ENCODE measurements at places on chromosomes 6 and 20.
A peak's percentile ranks its signal among the peaks of the same experiment; 100 is the strongest.

DNA sequence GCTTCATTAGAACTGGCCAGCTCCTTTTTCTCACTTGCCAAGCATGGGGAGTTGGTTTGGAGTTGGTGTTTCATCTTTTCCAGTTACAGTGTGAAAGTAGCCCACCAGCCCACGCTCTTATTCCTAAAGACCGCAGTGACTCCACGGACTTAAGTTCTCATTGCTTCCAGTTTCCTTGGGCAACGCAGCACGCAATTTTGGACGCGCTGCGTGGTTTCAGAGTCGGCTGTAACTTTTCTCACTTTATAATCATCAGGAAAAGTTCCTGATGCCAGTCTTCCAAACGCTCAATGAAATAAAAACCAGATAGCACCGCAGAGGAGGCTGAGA, 381 bp upstream of the PEX7 start:
- no peak for DNase-seq

- no peak for DNase-seq
Measured at GRCh38 chr6:100465701-100466409, 1.1 kb upstream of the SIM1 start.

DNA sequence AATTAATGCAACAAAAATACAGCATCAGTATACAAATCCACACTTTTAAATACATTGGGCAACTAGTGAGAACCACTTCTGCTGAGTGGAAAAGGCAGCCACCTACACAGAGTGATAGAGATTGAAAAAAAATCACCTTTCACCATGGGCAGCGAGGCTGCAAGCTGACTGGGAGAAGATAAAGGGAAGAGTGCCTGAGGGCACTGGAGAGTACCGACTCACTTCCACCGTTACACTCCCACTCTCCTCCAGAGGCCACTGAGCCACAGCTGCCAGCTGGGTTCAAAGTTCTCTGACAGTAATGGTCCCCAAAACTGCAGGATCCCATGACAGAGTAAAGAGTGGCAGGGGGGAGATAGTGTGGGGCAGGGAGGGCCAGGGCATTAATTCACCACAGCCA, 24.1 kb downstream of the PXT1 start:
- no peak for DNase-seq

- DNase-seq, result no peak
Measured at GRCh38 chr6:19477563-19477962, 359.6 kb upstream of the ID4 start.

DNA sequence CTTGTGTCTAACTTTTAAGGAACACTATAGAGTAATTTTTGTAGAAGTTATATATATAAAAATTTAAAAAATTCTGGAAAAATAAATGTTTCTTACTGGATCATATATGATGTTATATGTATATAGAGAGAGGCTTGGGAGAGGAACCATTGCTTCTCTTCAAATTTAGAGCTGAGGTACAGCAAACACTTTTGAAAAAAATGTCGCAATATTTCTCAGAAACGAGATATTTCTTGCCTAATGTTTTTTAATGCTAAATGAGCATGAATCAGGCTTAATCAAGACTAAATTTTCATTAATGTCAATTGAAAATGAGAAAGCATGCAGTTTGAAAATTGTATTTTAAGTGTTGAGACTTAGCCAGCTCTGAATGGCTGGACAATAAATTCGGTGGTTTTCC, 2.6 kb downstream of the PKIB start:
- DNase-seq, result no peak

DNA sequence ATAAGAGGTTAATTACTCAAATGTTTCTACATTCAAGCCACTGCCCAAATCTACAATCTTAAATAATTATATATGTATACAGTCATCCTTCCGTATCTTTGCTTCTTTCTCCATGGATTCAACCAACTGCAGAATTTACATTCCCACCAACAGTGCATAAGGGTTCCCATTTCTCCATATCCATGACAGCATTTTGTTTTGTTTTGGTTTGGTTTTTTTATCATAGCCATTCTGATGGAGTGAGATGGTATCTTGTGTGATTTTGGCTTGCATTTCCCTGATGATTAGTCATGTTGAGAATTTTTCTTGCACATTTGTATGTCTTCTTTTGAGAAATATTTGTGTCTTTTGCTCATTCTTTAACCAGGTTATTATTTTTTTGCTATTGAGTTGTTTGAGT, 198.5 kb downstream of the C6orf118 start:
- DNase-seq, result no peak

- no peak for DNase-seq
Measured at GRCh38 chr6:139402876-139403386, 28.5 kb upstream of the CITED2 start.

DNA sequence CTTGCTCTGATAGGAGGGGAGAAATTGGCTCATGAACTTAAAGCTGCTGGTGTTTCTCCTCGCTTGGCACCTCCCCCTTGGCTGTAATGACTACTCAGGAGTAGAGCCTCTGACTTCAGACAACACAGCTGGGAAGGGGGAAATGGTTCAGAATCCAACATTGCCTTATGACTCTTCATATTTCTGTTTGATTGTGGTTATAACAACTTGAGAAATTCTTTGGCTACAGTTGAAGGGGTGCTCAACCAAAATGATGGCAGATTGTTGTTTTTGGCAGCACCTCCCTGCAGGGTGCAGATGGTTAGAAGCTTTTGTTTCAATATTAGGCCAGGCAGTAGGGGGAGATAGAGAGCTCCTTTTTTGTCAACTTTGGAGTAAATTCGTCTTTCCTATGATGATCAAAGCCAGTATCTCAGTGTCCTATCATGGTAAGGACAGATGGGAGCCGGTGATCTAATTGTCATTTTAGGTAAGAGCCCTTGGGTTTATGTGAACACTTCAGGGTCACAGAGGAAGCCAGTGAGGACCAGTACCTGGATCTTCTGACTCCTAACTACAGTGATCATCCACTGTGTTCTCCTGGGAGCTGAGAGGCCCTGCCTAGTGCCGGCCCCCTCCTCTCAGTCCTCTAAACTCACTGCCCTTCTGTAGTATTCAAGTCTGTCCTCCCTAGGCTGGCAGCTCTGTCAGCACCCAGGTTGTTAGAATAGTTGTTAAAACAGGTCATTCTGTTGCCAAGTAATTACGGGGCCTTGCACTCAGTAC, 39.9 kb downstream of the RPRD1B start:
- DNase-seq, result peak; percentile 85

DNA sequence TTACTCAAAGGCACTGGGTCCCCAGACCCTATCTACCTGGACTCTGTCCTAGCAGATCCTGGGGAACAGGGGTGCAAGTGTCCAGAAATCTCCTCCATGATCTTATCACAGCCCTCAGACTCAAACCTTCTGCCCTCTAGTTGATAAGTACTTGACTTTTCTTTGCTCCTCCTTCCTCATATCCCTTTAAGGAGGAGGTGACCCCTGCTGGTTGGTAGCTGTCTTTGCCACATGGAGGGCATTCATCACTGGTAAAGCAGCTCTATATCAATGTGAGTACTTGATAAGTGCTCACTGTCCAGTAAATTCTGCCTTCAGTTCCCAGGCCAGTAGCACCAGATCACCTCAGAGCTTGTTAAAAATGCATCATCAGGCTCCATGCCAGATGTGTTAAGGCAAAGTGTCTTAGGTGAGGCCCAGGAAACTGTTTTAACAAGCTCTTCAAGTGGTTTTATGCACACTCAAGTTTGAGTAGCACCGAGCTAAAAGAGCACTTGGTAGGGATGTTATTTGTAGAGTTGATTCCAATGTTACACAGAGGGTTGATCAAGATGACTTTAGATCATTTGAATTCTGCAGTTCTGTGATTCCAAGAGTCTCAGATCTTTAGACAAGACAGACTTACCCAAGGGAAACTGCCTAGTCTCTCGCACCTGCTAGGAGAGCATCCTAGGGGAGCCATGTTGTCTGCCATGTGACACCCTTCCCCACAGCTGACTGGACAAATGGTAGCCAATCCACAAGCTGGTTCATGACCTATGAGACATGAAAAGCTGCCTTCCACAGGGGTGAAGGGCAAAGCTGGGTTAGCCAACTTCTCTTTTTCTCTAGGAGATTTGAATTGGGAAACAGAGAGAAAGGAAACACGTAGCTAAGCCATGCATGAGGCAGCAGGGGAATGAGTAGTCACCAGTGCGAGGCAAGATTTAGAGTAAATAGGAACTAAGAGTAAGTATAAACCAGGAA, 18.6 kb downstream of the TREML2 start:
- DNase-seq, result no peak

DNA sequence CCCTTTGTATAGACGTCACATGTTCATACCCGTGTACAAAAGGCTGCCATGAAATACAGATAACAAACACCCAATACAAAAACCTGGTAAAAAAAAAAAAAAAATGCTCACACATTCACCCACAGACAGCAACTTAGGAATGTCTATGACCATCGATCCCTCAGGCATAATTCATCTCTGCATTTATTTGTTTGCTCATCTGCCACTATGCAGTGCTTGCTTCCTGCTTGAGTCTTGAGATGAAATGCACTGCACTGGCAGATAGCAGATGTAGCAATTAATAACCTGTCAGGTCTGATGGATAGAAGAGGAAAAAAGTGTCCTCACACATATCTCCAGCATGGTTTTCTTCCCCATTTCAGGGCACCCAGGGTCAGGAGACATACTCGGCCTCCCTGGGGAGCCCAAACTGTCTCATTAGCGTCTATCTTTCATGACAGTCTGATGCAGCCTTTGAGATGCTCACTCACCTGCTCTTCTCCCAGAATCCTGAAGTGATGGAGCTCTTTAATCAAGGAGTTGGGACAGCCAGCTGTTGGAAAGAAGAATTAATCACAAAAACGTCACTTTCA, 295.1 kb upstream of the AGPAT4 start:
- no peak for DNase-seq

GRCh38 chr6:4975506-4975905, 28.3 kb downstream of the RPP40 start:
- DNase-seq, result no peak

DNA sequence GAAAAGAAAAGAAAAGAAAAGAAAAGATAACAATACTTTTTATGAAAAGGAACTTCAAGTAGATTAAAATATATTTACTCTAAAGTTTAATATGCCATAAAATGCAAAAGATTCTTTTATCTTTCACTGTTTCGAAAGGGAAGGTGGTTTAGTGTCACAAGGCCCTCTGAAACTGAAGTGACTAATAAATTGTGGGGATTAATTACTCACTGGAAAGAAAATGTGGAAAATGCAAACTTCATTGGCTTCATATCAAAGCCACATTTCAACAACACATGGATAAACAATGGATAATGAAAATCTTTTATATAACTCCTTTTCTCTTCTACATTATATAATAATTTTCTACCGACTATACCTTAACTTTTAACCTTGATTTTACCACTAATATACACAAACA, 320.5 kb upstream of the RSPO3 start:
- DNase-seq, result no peak

DNA sequence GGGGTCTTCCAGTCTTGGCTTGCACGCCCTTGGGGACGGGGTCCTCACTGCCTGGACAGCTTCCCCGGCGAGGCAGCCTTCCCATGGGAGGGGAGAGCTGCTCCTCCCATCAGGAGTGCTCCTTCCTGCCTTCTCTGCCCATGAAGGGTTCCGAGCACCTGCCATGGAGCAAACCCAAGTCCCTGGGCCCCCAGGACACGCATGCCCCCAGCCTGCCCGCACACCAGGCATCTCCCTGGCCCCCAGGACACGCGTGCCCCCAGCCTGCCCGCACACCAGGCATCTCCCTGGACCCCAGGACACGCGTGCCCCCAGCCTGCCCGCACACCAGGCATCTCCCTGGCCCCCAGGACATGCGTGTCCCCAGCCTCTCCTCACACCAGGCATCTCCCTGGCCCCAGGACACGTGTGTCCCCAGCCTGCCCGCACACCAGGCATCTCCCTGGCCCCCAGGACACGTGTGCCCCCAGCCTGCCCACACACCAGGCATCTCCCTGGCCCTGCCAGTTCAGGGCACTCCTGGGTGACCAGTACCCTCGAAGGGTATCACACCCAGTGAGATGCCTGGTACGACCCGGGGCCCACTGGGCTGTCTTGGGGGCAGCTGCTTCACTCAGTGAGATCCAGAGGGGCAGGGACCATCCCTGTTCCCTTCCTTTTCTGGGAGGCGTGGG, 21.7 kb downstream of the COL20A1 start:
- no peak for DNase-seq

- DNase-seq, result no peak
Measured at GRCh38 chr6:166541366-166541765, 45.1 kb downstream of the RAMACL start.

DNA sequence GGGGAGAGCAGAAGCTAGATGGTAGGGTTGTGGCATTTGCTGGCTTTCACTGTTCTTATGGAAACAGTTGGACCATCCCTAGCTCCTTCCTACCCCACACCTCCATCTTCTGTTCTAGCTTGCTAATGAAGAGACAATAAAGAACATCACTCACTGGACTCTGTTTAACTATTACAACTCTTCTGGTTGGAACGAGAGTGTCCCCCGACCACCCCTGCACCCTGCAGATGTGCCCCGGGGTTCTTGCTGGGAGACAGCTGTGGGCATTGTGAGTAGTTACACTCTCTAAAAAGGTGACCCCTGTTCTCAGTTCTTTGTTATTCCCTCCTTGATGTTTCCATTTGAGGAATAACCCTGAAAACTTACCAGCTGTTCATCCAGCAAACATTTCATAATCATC, 40.4 kb upstream of the NOP56 start:
- no peak for DNase-seq

- no peak for DNase-seq
Measured at GRCh38 chr6:31086788-31087440, 25.5 kb downstream of the C6orf15 start.

- no peak for DNase-seq
Measured at GRCh38 chr20:33296206-33296605, 13.2 kb downstream of the BPIFB1 start.

DNA sequence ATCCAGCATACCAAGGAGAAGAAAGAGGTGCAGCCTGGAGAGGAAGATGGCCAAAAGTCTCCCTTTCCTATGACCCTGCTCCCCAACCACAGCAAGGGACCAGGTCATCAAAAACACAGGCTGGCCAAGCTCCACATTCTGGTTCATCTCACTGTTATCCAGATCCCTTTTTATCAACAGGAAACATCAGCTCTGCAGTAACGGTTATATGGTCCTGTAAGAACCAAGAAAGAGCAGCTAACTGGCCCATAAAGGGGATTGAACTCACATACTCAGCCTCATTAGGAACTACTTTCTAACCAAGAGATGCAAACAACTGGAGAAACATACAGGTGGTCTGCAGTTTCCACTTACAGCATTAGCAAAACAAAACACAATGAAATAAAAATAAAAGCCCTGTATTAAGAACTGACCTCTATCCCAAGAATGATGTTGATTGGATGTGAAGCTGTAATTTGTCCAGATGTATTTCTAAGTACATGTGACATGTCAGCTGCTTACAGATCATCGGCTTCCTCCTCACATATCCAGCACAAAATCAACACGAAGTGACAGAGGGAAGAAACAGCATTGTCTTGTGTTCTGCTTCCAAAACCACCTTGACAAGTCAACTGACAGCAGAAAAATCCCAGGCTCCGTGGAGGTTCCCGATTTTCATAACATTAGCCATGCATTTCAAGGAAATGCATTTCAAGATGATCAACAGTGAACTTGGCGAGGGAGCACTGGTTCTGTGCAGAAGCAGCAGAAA, 557.2 kb upstream of the AGPAT4 start:
- DNase-seq, result no peak

GRCh38 chr6:127920804-127921203, 19.9 kb upstream of the THEMIS start:
- DNase-seq, result no peak

All from heart left ventricle (tissue), 16 donors.